ENCODE measurements at places on chromosomes 1 and 21.

DNA sequence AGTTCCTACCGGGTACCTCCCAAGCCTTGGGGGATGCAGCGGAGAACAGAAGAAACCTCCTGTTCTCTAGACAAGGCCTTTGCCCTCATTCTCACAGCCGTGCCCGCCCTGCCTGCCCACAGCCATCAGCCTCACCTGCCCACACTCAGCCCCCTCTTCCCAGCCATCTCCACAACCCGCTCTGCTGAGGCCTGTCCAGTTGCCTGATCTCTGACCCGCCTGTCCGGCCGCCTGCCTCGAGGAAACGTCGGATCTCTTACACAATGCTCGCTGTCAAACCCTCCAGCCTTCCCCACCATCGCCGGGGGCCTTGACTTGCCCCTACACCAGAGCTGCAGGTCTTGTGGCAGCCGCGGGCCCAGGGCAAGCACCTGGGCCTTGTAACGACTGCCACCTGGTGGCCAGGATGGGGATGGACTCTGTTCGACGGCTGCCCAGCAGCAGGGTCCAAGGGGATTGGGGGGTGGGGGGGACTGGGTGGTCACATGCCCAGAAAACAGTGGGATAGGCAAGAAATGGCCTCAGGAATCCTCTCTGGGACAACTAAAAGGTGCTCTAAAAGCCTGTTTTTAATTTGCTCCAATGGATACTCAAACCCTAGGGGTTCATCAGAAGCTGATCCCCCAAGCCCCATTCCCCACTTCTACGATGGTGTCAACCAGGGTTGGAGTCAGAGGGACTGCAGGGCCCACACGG is 31.0 kb downstream of the SLC45A1 start:
- no peak for DNase-seq

- DNase-seq, result no peak
Measured at GRCh38 chr1:81410351-81410750, 390.4 kb upstream of the ADGRL2 start.

DNA sequence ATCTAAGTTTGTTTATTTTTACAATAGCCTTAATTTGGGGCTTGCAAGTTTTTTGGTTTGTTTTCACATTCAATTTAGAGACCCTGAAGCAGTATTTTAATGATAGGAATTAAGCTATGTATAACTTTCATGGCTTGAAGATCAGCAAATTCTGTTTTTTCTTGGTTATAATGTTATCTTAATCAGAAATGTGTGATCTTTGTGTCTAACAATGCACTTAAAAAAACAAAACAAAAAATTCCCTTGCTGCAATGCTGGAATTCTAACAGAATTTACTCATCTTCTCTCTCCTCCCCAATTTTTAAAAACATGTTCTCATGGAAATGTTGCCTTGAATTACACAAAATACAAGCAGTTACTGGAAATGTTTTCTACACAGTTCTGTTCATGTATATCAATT is 113.1 kb downstream of the OLFML2B start:
- DNase-seq, result no peak

- DNase-seq, result no peak
Measured at GRCh38 chr1:247437551-247438505, 20.1 kb downstream of the OR2B11 start.

- DNase-seq, result no peak
Measured at GRCh38 chr1:16046842-16047241, 3.3 kb downstream of the CLCNKB start.

DNA sequence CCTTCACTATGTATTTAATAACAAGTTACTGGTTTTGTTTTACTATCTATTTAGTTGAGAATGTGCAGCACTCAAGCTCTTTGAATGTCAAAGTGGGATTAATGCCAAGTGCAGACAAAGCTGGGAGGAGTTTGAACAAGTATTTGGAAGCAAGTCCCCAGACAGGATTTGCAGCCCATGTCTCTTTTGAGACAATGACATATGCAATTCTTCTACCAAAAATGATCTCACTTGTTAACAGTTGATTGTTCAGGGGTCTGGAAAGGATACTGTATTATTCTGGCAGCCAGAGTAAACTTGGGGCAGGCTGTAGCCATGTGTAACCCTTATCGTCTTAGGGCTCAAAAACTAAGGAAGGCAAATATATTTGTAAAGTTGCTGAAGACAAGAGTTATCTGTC is 15.8 kb downstream of the COLGALT2 start:
- DNase-seq, result peak; percentile 89

DNA sequence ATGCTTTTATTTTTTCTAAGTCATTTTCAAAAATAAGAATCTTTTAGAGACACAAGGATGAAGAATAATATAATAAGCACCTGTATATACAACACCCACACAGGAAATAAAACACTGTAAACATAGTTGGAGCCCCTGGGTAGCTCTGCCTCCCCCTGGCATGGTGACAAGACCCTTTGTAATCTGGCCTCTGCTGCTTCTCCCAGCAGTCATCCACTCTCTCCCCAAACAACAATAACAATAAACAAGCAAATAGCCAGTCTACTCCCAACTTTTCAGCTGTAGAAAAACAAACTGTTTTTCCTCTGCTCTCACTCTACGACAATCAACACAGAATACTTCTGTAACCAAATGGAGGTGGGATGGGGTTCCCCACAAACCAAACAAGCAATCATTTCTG is 110.1 kb downstream of the CSMD2 start:
- DNase-seq, result no peak

DNA sequence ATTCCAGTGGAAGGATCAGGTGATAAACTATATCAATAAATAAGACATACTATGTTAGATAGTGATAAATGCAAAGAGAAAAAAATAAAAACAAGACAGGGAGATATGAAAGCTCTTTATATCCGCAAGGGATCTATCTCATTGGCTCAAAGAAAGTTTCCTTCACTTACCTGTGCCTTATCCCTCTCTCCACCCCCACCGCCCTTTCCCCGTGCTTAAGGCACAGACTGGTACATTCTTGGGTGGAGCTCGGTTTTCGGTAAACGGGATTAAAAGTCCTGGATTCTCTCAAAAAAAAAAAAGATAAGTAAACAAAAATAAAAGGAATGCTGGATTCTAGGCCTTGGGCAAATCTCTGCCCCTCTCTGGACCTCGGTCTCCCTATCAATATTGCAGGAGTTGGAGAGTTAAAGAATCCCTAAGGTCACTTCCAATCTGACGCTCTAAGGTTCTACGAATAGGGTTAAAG is 593 bp upstream of the DNAJC16 start:
- peak; percentile 21 for DNase-seq

- no peak for DNase-seq
Measured at GRCh38 chr1:221884821-221885220, 142.9 kb upstream of the DUSP10 start.

DNA sequence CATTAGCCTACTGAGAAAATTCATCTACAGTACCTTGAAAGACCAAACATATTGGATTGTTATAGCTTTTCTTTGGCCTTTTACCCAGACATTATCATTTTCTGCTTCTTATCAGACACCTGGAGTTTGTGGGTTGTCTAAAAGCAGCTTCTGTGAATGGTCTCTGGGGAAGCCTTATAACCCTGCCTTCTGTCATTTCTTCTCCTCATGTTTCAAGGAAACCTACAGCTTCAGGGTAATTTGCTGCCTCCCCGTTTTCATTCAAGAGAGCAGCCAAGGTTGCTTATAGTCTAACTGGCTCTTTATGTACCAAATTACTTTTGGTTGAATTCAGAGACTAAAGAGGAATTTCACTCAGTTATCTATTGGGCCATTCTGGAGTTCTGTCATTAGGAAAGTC is 288.3 kb upstream of the SGIP1 start:
- no peak for DNase-seq

- DNase-seq, result no peak
Measured at GRCh38 chr21:22900490-22900889, 1902.3 kb downstream of the NCAM2 start.

GRCh38 chr1:11813021-11813420 is 7.0 kb downstream of the CLCN6 start:
- DNase-seq, result no peak

DNA sequence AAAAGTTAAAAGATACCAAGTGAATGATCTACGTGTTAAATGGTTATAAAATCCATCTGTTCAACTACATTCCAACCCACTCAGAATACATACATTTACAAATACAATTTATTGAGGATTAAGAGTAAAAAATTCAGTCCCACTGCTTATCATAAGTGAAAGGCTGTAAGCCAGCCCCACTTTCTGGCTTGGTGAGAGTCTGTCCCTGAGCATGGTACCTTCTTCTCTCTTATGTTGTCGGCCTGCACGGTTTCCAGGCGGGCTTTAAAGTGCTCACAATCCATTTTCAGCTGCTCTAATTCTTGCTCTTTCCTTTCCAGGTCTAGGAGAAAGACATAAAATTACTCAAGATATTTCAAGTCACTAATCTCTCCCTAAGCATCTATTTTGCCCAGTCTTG is 15.2 kb downstream of the HSF2BP start:
- no peak for DNase-seq

DNA sequence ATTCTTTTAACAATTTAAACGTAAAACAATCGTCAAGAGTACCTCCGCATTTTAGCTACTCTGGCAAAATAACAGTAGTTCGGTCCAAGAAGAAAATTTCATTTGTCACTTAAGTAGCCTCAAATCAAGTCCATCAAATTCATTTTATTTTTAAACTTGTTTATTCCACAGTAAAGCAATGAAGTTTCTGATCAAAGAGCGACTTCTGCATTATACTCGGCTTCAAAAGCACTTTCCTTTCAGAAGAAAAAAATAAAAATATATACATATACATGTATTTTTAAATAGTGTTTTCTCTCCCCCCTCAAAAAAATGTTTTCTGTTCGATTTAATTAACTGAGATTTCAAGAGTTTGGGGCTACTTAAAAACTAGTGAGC is 115.0 kb downstream of the RERE start:
- DNase-seq, result no peak

GRCh38 chr1:108584428-108584856 is 24.5 kb downstream of the EEIG2 start:
- DNase-seq, result no peak

- DNase-seq, result no peak
Measured at GRCh38 chr1:8733484-8733883, 84.0 kb downstream of the RERE start.

DNA sequence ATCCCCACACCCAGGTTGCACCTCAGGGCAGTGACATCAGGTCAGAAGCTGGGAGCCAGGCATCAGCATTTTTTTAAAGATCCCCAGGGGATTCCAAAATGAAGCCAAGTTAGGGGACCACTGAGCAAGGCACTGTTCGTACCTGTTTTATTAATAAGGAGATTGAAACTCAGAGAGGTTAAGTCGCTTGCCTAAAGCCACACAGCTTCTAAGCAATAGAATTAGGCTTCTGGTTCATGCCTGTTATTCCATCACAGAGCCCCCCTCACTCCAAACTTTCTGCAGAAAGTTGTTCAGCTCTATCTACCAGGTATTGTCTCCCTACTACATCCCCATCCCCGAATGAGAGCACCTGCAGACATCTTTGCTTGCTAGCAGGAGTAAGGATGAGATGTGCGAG is 28.7 kb downstream of the KCNN3 start:
- DNase-seq, result no peak

DNA sequence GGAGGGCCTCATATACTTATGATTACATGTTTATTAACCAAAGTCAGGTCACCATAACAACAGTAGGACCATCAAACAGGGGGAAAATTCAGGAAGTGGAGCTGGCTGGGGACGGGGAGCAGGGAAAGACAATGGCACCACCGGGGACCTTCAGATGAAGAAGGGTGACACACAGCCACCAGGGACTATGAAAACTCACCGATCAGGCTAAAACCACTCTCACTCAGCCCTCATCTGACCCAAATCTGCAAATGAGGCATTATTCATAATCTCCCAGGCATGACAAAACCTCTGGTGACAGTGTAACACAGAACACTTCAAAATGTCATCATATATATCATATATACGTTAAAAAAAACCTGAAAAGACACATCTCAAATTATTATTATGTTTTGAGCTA is 11.2 kb downstream of the MKNK1 start:
- DNase-seq, result no peak

GRCh38 chr21:46294647-46295176 is 8.6 kb downstream of the YBEY start:
- DNase-seq, result no peak

DNA sequence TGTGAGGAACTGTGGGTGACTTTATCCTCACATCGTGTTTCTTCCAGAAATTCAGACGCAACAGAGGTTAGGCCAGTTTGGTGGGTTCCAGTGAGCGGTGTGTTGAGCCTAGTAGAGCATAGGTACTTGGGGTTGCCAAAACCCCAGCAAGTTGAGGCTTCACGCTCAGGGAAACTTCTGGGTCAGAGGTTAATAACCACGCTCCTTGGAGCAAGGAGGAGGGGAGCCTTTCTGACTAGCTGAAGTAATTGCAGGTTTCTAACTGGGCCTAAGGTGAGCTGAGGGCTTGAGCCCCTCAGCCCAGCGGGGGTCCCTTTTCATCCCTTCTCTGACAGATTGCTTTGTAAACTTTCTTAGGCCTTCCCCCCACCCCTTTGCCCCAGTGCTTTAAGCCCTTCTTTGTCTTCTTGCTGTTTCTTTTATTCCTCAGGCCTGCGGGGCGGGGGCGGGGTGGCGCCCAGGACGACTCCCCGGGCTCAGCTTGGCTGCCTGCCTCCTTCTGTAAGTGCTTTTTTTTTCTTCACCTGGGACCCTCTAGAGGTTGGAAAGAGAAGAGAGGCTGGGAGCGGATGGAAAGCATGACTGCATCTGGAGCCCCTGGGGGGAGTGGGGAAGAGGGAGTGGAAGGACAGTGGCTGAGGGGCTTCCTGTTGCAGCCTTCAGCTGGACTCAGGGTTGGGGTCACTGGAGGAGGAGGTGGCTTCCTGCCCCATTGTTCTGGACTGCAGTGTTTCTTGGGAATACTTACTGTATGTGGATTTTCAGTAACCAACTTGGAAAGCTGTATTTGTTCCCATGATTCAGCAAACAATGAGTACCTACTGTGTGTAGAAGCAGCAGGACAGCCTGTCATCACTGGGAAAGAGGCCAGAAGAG is 1.3 kb upstream of the ZNF436 start:
- peak; percentile 96 for DNase-seq

GRCh38 chr1:51093581-51093980 is 8.4 kb upstream of the C1orf185 start:
- no peak for DNase-seq

DNA sequence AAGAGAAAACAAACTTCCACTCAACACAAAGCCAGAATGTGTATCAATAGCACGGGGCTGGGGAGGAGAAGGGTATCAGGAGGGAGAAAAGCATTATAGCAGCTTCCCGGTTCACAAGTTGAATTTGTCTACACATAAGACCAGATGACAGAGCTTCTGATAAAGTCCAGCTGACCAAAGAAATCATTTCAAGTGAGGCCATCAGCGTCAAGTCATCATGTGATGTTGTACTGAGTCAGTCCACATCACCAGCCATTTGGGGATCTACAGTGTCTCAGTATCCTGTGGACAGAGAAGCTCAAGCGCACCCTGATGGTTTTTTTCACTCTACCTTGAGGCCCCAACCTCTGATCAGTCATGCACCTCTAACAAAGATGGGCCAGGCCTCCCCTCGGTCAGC is 33.0 kb downstream of the SETD4 start:
- DNase-seq, result no peak

- DNase-seq, result no peak
Measured at GRCh38 chr1:40712405-40712944, 21.0 kb downstream of the NFYC start.

DNA sequence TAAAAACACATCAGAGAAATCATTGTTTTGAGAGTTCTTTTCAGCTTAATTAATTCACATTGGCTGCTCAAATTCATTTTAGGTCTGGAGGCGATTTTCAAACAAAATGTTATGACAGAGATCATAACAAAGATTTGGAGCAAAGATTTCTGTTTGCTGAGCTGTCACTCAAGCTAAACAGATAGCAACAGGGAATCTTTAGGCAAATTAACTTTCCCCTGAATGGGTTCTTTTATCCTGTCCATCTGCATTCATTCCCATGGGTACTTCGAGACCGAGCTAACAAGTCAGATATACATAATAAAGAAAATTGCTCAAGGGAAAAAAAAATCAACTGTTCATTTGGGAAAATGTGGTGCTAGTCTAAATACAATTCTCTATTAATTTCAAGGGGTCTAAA is 30.2 kb upstream of the CA6 start:
- peak; percentile 52 for DNase-seq

Measured in HAP-1 (cell line).